ENCODE measurements at places on chromosomes 13 and 19. TPM values are rescaled to one million over a fixed set of nuclear protein-coding genes. Genes with fewer than 3 reads are reported as not detected.

Gene TMEM86B
- total RNA-seq: not detected

Gene ADGRE2
- 5.8 TPM for total RNA-seq

Gene KDM4B
- 22.9 TPM for total RNA-seq

Gene FPR3
- 0.61 TPM for total RNA-seq

Gene CLIP3
- total RNA-seq: 3.7 TPM

Data from esophagus squamous epithelium (tissue), 5 donors.